ENCODE measurements at places on chromosomes 2 and 18.

DNA sequence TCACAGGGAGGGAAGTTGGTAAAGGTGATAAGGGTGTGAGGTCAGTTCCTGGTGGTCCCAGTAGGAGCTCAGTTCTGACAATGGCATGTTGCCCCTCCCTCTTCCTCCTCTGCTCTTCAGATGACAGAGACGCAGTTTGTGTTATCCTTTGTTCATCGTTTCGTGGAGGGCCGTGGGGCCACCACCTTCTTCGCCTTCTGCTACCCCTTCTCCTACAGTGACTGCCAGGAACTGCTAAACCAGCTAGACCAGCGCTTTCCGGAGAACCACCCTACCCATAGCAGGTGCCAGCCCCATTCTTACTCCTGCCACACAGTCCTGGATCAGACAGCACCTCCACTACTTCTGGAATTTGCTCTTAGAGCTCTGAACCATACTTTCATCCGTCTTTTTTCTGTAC lies 2.3 kb downstream of the AGBL5 start:
- no peak for DNase-seq

DNA sequence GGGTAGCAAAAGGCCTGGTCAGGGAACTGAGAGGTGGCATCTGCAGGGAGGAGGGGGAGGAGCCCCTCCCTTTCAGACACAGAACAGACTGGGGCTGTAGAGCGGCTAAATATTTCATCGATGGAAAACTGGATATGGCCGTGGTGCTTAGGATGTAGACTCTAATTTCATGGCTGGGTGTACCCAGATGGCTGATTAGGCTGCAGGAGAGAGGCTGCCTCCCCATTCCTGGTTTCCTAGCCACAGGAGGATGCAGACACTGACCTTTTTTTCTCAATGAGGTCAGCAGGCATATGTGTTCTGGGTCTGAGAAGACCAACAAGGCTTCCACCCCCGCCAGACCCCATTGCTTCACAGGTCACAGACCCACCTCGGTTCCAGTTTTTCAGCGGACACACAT lies 79.3 kb upstream of the STPG4 start:
- DNase-seq = no peak

DNA sequence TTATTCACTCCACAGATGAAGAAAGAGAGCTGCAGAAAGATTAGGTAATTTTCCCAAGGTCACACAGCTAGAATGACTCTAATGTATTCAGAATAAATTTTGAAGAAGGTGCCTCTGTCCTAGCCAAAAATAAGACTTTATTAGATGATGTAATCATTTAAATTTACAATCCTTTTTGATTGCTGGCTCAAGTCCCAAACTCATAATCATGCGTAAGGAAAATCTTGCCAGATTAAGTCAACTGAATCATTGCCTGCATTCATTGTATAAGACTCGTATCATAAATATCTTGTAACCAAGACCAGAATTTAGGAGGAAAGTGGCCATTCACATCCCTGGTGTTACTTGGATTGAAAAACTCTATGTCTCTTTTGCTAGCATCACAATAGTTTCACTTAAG lies 53.1 kb upstream of the STK39 start:
- no peak for DNase-seq

DNA sequence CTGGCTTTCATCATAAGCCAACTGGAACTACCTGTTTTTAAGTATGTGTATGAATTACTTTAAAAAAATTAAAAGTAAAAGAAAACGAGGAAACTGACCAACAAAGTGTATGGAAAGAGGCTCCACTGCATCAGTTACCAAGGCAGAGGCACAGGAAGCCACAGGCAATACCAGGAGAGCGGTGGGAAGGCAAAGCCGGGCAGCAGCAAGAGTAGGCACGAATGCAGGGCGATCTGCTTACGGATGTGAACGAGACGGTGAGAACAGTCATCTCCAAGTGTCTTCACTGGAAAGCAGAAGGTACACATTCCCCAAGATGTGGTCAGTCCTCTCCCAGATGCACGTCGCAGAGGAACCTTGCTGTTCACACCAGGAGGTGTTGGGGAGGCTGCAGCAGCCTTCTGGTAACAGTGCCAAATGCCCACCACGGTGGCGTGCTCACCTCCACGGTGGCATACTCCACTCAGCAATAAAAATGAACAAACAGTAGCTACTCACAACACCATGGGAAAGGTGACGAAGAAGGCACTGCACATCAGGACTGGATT lies 43.1 kb downstream of the HS6ST1 start:
- no peak for DNase-seq

DNA sequence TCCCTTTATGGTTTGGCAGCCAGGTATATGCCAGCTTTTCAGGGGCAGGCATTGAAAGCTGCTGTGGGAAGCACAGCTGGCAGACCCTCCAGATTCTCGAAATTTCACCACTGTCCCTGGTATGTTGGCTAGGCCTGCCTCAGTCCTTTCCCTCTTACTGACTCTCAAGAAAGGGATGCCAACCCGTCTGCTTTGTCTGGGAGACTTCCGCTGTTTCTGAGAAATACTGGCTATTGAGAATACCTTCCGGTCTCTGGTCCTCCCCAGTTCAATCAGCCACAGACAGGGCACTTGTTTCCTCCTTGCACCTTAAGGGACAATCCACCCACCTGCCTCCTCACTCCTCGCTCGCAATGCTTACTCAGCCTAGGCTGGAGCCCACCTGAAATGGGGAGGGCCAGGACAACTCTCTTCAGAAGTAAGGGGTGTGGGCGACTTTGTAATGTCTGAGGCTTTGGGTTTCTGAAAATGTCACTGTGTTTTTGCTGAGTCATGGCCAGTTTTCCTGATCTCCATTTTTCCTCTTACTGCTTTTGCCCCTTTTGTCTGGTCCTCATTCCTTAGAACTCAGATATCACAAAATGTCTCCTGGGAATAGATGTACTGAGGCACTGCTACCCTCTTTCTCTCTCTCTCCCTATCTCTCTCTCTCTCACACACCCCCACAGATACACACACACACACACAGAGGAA lies 571.1 kb downstream of the TNS1 start:
- DNase-seq = peak; percentile 36

DNA sequence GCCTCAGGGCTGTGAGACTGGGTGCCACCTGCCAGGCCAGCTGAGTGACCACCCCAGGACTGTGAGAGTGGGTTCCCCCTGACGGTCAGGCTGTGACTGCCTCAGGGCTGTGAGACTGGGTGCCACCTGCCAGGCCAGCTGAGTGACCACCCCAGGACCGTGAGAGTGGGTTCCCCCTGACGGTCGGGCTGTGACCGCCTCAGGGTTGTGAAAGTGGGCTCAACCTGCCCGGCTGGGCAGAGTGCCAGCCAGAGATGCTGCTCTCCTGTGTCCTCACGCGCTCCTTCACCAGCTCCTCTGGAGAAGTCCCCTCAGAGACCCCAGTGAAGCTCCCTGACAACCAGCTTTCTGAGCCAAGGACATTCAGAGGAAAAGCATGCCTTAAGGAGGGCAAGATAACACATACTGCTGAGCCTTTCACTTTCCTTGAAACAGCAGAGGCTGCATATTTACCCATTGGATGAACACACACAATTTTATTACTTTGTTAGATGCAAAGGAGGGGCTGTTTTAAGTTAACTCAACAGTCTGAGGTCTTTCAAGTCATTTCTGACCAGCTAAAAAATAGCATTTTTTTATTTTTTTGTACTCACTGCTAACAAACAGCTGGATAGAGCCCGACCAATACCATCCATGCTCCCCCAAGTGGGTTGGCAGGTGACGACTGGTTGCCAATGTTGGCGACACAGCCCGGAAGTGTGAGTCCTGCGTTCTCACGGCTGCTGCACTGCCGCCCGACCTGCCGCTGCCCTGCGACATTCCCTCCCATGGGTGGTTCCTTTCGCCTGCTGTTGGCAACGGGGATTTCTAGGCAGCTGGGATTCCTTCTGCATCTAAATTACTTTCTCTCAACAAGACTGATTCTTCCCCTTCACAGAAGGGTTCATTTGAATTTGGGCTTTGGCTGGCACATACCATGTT lies 70.7 kb downstream of the NDUFA10 start:
- peak; percentile 16 for DNase-seq

- no peak for DNase-seq
Observed at GRCh38 chr18:579238-579637, 942 bp upstream of the CETN1 start.

DNA sequence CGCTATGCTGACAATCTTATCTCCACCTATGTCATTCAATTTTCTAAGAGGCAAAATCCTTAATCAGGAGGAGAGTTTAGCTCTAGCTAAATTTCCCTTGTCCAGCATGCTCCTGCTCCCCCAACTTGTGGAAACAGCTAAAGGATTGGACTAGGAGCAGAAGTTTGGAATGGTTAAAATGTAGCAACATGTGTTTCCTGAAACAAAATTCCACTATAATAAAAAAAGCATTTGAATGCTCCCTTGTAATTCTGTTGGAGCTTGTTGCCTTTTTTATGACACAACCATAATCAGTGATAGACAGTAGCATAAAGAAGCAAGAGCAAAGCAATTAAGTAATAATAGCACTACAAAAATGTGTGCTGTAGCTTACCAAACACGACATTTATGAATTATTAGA lies 6.9 kb downstream of the ACTR3 start:
- peak; percentile 17 for DNase-seq

DNA sequence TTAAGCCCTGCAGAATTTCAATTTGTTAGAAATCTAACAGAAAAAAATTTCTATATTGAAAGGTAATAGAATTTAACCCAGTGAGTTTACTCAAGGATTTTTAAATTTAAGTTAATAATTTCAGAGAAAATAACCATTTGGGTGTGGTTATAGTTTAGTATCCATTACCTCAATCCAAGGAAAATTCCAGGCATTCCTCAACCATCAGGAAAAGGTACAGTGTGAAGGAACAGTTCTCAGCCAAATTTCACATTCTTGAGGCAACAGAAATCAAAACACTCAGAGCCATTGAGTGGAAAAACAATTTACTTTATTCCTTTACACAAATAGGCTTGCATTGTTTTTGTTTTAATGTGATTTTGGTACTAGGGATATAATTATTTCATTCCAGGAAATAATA lies 45.6 kb downstream of the ONECUT2 start:
- no peak for DNase-seq

GRCh38 chr2:164714471-164714870 lies 93.2 kb upstream of the GRB14 start:
- DNase-seq = no peak

DNA sequence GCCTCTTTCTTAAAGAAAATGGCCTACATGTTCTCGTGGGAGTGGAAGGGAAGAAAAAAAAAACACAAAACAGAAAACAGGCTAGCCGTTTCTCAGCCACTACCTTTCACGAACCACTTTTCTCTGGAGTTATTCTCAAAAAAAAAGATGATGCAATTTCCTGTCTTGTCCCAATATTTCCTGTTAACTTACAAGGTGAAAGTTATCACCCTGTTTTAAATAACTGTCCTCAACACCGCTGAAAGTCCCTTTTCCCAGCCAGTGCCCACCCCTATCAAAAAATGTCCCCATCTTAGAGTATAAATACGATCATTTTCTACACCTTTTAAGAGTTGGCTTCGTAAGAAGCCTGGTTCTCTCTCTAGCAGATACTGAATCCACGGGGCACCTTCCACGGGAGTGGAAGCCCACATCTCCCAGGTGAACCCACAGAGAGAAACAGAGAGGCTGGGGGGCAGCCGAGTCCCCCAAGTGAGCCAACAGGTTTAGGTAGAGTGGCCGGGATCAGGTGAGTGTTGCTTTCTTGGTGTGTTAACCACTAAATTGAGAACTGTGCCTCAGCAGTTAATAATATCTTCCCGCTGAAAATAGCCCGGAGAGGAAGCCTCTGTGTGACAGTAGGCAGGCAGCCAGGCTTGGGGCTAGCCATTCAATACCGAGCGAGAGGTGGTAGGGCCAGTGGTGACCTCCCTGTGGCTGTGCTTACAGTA lies 15.9 kb downstream of the SMAD7 start:
- no peak for DNase-seq

GRCh38 chr2:18991177-18992168 lies 366.9 kb downstream of the OSR1 start:
- peak; percentile 93 for DNase-seq

DNA sequence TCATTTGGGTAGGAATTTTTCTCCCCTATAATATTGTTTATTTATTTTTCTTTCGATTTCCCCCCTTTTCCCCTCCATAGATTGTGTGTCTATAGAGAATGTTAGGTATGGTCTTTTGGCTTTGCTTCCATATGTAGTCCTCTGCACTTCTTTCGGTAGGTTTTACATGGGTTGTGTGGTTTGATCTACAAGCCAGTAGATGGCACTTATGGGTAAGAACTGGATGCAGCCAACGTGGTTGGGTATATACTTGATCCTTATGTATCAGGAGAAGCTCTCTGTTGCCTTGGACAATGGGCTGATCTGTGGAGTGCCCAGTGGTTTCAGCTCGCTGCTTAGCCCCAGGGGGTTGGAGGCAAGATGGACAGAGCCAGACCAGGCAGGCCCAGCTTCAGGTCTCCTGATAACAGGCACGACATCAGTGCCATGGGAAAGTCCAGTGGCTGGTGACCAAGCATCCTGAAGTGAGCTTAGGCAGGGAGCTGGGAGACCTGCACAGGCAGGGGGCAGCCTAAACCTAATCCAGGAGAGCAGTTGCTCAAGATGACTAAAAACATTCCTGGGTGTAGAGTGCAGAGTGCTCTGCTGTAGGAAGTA lies 488.3 kb downstream of the CCDC85A start:
- DNase-seq = no peak

DNA sequence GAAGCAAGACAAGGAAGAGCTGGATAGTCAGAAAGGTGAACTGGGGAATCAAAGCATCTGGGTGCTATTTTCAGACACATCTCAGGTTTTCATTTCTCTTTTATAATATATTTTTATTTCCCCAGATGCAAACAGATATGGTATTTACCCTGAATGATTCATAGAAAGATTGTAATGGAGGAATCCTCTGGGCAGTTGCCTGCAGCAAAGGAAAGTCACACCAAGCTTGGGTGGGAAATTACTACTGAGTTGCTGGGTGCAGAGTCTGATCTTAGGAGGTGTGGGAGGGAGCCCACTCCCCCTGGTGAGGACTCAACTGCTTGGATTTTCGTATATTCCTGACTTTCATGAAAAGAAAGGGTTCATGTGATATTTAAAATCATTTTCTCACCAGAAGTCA lies 2.1 kb downstream of the EFR3B start:
- no peak for DNase-seq

GRCh38 chr18:25373432-25374179 lies 21.6 kb upstream of the ZNF521 start:
- no peak for DNase-seq

DNA sequence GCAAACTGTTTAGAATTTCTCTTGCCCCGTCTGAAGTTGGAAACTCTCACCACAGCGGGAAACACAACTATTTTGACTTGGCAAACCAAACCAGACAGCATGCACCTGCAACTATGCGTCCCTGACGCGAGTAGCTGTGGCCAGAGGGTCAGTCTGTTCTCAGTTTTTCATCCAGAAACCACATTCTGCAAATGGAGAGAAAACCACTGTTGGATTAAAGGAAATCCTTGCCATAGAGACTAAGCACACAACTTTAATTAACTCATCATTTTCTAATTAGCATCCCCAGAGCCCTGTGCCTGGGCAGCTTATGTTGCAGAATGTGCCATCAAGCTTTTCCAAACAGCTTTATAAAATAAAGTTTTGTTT lies 415.7 kb upstream of the TCF4 start:
- no peak for DNase-seq

Data from fibroblast of skin of back (primary cell).